Neural crest cell (in vitro differentiated cells): ENCODE measurements at places on chromosomes 2 and 18. TPM values are rescaled to one million over a fixed set of nuclear protein-coding genes. Genes with fewer than 3 reads are reported as not detected.

- no peak overlapping the region for H3K27ac ChIP-seq
- H3K4me3 ChIP-seq, result no peak overlapping the region
- peaks cover 61% of the 10 kb centered on the region for H3K27me3 ChIP-seq
- H3K36me3 ChIP-seq, result peaks cover 8% of the 10 kb centered on the region
- peaks cover 8% of the 10 kb centered on the region for H3K4me1 ChIP-seq
Measured at GRCh38 chr2:69213782-69214181, 173.2 kb downstream of the GFPT1 start.

GRCh38 chr2:48397846-48398245 is 132.1 kb upstream of the STON1 start:
- H3K4me1 ChIP-seq, result peaks cover 47% of the 10 kb centered on the region
- no peaks in the 10 kb centered on the region for H3K27me3 ChIP-seq
- peak; percentile 8 for DNase-seq
- no peaks in the 10 kb centered on the region for H3K36me3 ChIP-seq

DNA sequence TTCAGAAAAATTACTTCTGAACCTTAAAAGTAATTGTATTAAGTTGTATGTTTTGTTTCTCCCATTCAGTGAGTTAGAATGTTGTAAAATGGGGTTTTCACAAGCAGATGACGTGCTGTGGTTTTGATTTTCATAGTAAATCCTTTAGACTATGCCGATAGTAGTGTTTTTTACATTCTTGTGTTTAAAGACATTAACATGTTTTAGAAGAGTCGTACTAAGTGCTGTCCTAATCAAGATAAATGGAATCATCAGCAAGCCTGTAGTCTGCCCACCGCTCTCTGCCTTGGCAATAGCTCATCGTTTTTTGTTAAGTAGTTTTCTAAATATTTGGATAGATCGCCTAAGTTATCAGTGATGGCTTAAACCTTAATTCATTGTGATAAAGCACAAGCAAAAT is 21.5 kb downstream of the PKP4 start:
- H3K4me1 ChIP-seq, result no peaks in the 10 kb centered on the region
- no peak overlapping the region for H3K27ac ChIP-seq
- H3K4me3 ChIP-seq, result no peak overlapping the region

CFAP65 gene
- 0.93 and 1.4 TPM in 2 replicates for total RNA-seq

DNA sequence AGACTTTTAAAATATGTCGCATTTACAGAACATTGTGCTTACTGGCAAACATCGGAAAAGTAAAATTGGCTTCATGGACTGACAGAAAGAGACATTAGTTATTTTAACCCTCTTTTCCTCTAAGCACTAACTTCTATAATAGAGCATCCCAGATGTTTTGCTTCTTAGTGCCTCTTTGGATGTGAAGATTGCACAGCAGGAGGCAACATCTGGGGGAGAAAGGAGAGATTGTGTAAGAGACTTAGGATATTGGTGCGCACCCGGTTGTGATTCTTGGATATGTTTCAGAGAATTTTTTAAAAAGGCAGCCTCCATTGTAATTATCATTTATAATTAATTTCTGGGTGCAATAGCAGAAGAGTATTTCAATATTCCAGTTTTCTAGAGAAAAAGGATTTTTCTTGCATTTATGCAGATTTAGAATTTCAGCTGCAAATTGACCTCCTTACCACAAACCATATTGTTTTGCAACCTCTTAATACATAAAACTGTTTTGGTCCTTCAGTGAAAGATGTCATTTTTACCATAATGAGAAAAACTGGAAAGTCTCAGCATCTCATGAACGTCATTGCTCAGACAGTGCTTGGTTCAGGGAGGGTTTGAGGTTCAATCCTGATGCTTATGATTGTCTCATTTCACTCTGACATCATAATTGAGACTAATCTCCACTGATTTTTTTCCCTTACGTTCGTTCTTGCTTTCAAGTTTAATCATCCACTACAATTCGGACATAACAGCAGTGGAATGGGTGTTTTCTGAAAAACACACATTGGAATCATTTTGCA is 404.3 kb downstream of the ZNF521 start:
- H3K4me3 ChIP-seq, result no peak overlapping the region
- no peaks in the 10 kb centered on the region for H3K27me3 ChIP-seq
- no peaks in the 10 kb centered on the region for H3K36me3 ChIP-seq
- no peak for DNase-seq

RTTN gene
- 31.7 and 34.8 TPM in 2 replicates for total RNA-seq

GRCh38 chr2:98759827-98760625 is 29.1 kb upstream of the MGAT4A start:
- H3K27ac ChIP-seq, result no peak overlapping the region
- no peaks in the 10 kb centered on the region for H3K36me3 ChIP-seq
- peaks cover 4% of the 10 kb centered on the region for H3K27me3 ChIP-seq
- DNase-seq, result no peak
- peaks cover 16% of the 10 kb centered on the region for H3K4me1 ChIP-seq

- H3K4me1 ChIP-seq, result peaks cover 12% of the 10 kb centered on the region
- no peak overlapping the region for H3K27ac ChIP-seq
- no peak overlapping the region for H3K4me3 ChIP-seq
- H3K36me3 ChIP-seq, result peaks cover 3% of the 10 kb centered on the region
- no peaks in the 10 kb centered on the region for H3K27me3 ChIP-seq
- no peak for DNase-seq
Measured at GRCh38 chr2:186853951-186854350, 5.0 kb upstream of the ZSWIM2 start.

KCNK3 gene
- 0.58 and 0.68 TPM in 2 replicates for total RNA-seq

- no peak for DNase-seq
- H3K27ac ChIP-seq, result no peak overlapping the region
- H3K27me3 ChIP-seq, result no peaks in the 10 kb centered on the region
- H3K4me1 ChIP-seq, result peaks cover 4% of the 10 kb centered on the region
- no peaks in the 10 kb centered on the region for H3K36me3 ChIP-seq
Measured at GRCh38 chr18:37844209-37844970, 278.8 kb upstream of the CELF4 start.

PROM2 gene
- total RNA-seq, result 1.8 and 2.7 TPM in 2 replicates

DNA sequence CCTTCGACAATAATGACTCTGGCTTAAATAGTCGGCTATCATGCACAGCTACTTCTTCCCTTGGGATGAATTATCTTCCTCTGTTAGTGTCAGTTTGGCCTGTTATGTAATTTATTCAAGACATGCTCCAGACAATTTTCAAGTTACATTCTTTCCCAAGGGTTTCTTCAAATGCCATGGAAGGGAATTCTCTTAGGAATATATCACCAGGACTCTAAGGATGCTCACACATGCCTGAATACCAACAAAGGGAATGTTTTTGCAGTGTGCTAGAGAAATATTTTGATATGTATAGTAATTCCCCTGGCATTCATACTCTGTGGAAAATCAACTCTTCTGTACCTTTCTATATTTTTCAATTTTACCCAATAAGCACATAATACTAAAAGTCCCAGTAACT is 286.0 kb upstream of the KYNU start:
- no peak overlapping the region for H3K27ac ChIP-seq
- no peaks in the 10 kb centered on the region for H3K36me3 ChIP-seq
- peaks cover 8% of the 10 kb centered on the region for H3K4me1 ChIP-seq
- no peak overlapping the region for H3K4me3 ChIP-seq

DNA sequence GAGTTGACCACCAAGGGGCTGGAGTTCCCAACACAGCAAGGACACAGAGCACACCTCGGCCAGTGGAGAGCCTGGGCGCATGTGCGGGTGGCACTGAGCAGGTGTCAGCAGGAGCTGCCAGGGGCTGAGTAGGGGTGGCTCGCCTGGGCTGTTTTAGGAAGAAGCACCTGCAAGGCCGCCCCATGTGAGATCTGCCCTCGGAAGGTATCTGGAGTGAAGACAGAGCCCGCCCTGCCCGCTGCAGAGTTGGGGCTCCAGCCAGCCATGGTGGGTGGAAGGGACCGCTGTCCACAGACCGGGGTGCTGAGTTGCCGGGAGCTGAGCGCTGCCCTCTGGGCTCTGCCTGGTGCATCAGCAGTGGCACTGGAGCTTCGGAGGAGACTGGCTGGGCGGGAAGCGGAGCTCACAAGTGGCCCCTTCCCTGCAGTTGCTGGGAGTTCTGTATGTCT is 35.2 kb downstream of the MTERF4 start:
- no peak overlapping the region for H3K4me3 ChIP-seq
- no peaks in the 10 kb centered on the region for H3K36me3 ChIP-seq
- H3K27ac ChIP-seq, result no peak overlapping the region
- no peaks in the 10 kb centered on the region for H3K4me1 ChIP-seq
- peaks cover 19% of the 10 kb centered on the region for H3K27me3 ChIP-seq

LIMS2 gene
- total RNA-seq, result 7.6 and 8.8 TPM in 2 replicates

MYO3B gene
- total RNA-seq, result not detected in 2 replicates

C2orf15 gene
- 0.23 and 0.37 TPM in 2 replicates for total RNA-seq

GRCh38 chr2:182248362-182248761 is 178.5 kb downstream of the PDE1A start:
- H3K27ac ChIP-seq, result no peak overlapping the region
- H3K4me1 ChIP-seq, result peaks cover 35% of the 10 kb centered on the region
- no peak overlapping the region for H3K4me3 ChIP-seq
- DNase-seq, result no peak
- no peaks in the 10 kb centered on the region for H3K27me3 ChIP-seq
- peaks cover 5% of the 10 kb centered on the region for H3K36me3 ChIP-seq

DNA sequence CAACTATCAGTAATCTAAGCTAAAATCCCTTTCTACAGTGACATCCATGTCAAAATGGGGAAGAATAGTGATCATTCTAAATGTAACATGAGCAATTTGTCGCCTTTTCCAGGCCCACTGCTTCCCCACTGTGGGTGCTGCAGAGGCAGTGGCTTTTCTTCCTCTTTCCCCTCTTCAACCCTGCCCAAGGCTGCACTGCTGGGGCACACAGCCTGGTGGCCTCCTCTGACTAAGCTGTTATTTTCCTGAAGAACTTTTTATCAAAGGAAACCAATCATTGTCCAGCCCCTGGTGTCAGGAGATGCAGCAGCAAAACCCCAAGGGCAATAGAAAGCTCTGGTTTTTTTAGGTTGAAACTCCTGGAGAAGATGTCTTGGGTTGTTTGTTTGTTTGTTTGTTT is 117.6 kb upstream of the KLF7 start:
- H3K27ac ChIP-seq, result no peak overlapping the region
- H3K4me1 ChIP-seq, result peaks cover 22% of the 10 kb centered on the region
- DNase-seq, result no peak
- no peak overlapping the region for H3K4me3 ChIP-seq

GRCh38 chr2:143668234-143668633 is 539.0 kb downstream of the ARHGAP15 start:
- no peaks in the 10 kb centered on the region for H3K27me3 ChIP-seq
- no peak overlapping the region for H3K4me3 ChIP-seq
- peaks cover 7% of the 10 kb centered on the region for H3K36me3 ChIP-seq
- H3K27ac ChIP-seq, result no peak overlapping the region

DNA sequence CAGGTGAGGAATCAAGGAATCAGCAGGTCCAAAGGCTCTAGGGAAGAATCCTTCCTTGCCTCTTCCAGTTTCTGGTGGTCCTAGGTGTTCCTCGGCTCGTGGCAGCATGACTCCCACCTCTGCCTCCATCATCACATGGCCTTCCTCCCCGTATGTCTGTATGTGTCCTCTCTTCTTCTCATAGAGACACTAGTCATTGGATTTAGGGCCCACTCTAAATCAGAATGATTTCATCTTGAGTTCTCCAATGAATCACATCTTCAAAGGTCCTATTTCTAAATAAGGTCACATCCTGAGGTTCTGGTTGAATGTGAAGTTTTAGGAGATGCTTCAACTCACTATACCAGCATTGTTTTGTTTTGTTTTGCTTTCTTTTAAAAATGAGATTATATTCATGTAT is 11.1 kb upstream of the AGFG1 start:
- no peak overlapping the region for H3K4me3 ChIP-seq
- peaks cover 16% of the 10 kb centered on the region for H3K4me1 ChIP-seq
- H3K36me3 ChIP-seq, result no peaks in the 10 kb centered on the region
- DNase-seq, result no peak
- no peak overlapping the region for H3K27ac ChIP-seq

IL37 gene
- total RNA-seq, result 0.40 TPM in 1 of 2 replicates, not detected in the other

DNA sequence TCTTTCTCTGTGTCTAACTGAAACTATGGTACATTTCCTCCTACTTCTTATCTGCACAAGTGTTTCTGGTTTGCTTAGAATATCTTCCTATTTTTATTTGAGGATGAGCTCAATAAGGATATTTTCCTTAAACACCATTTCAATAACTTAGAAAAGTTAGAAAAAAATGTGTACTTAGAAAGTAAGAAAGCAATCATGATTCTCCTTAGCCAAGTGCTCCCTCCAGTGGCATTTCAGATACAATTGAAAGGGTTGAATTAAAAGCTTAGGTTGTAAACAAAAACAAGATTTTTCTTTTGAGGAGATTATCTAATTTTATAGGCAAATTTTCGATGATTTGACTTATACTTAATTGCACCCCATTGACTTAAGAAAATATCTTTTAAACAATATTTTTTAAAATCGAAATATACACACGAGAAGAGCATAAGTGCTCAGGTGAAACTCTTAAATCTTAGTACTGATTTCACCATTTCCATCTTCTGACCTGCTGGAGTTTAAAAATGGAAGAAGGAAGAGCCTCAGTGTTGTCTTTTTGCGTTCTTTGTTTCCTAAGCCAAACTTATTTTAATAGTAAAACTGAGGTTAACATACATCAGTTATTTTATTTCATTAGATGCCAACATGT is 26.9 kb downstream of the C18orf63 start:
- peak; percentile 11 for DNase-seq
- H3K27me3 ChIP-seq, result peaks cover 22% of the 10 kb centered on the region
- H3K4me3 ChIP-seq, result no peak overlapping the region
- no peak overlapping the region for H3K27ac ChIP-seq

LMAN2L gene
- total RNA-seq, result 25.7 and 25.8 TPM in 2 replicates

DNA sequence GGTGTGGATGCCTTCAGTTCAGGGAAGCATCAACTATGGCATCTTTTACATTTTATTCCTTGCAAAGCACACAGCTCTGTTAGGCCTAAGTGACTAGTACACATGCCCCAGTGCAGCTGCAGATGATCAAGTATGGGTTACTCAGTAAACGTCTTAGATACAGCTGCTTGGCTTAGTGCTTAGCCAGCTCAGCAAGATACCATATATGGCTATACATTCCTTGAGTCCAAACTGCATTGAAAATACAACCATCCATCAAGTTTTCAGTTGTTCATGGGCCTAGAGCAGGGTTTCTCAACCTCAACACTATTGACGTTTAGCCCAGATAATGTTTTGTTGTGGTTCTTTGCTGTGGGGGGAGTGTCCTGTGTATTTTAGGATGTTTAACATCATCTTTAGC is 769.9 kb downstream of the TSN start:
- H3K4me3 ChIP-seq, result no peak overlapping the region
- no peak for DNase-seq
- no peaks in the 10 kb centered on the region for H3K36me3 ChIP-seq
- no peaks in the 10 kb centered on the region for H3K4me1 ChIP-seq
